Activated CD8-positive, alpha-beta memory T cell treated with anti-CD3 and anti-CD28 coated beads, Interleukin-2, amount 10 ng/mL, durations not matched to agents 7 days and 5 days (primary cell): ENCODE measurements at places on chromosomes 12 and 14. TPM values are rescaled to one million over a fixed set of nuclear protein-coding genes. Genes with fewer than 3 reads are reported as not detected.

The ASCL1 gene
- not detected for total RNA-seq

The POTEG gene
- not detected for total RNA-seq

The SIX6 gene
- not detected for total RNA-seq

The CIROP gene
- total RNA-seq: not detected

The IFT43 gene
- 6.0 TPM for total RNA-seq

The WNT1 gene
- total RNA-seq: 0.87 TPM

The ASB2 gene
- total RNA-seq: 116 TPM

The OASL gene
- 55.3 TPM for total RNA-seq

GRCh38 chr12:90360300-90360699, 594.7 kb downstream of the CCER1 start:
- H3K4me1 ChIP-seq: no peaks in the 10 kb centered on the region
- DNase-seq: no peak
- H3K4me3 ChIP-seq: no peak overlapping the region
- no peaks in the 10 kb centered on the region for H3K36me3 ChIP-seq
- no peaks in the 10 kb centered on the region for H3K27me3 ChIP-seq

GRCh38 chr12:67937822-67938221, 51.4 kb upstream of the IFNG-AS1 start:
- peaks cover 7% of the 10 kb centered on the region for H3K27me3 ChIP-seq
- no peaks in the 10 kb centered on the region for H3K36me3 ChIP-seq
- no peaks in the 10 kb centered on the region for H3K4me1 ChIP-seq
- no peak overlapping the region for H3K4me3 ChIP-seq
- H3K27ac ChIP-seq: no peak overlapping the region

DNA sequence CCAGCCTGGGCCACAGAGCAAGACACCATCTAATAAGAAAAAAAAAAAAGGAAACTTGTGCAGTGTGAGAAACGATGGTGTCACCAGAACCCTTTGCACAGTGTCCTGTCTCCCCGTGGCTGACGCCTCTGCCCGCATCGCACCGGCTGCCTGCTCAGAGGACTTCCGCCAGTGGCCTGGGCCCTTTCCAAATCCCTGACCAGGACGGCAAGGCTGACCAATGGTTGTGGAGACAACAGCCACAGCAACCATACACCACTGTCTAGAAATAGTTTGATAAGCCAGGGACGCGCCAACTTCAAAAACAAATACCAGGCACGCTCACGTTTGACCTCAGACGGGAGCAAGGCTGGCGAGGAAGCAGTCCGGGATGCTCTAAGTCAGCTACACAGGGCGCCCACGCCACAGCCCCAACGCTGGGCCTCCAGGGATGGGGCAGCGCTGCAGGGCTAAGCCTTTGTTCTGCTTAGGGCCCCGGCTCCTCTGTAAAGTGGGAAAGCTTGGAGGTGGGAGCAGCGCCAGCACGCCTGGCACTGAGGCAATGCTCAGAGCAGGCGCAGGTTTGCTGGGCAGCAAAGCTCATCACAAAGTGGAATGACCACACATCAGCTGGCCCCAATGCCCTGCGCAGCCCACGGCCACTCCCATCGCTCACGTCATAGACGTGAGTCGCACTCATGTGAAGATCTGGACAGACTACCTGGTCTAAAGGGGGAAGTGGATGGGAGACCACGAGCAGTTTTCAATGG, 12.5 kb downstream of the PGAM5 start:
- peaks cover 68% of the 10 kb centered on the region for H3K36me3 ChIP-seq
- no peaks in the 10 kb centered on the region for H3K4me1 ChIP-seq
- H3K27ac ChIP-seq: no peak overlapping the region

DNA sequence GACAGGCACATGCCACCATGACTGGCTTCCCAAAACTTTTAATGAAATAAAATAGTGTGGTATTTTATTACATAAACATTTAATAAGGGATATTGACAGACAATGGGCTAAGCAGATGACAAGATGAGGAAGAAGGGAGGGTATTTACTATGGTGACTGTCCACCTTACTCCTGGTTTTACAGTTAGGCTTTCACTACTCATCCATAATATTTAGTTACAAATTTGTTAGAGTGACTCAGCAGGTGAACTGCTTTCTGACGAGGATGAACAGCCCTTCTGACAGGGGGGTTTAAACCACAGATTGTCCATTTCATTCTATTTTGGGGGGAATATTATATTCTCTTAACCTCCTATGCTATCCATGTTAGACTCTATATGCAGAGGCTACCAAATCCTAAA, 3.6 kb upstream of the PALS1 start:
- peaks cover 19% of the 10 kb centered on the region for H3K27me3 ChIP-seq
- H3K27ac ChIP-seq: no peak overlapping the region
- H3K36me3 ChIP-seq: no peaks in the 10 kb centered on the region
- H3K4me3 ChIP-seq: no peak overlapping the region
- H3K4me1 ChIP-seq: peaks cover 12% of the 10 kb centered on the region

DNA sequence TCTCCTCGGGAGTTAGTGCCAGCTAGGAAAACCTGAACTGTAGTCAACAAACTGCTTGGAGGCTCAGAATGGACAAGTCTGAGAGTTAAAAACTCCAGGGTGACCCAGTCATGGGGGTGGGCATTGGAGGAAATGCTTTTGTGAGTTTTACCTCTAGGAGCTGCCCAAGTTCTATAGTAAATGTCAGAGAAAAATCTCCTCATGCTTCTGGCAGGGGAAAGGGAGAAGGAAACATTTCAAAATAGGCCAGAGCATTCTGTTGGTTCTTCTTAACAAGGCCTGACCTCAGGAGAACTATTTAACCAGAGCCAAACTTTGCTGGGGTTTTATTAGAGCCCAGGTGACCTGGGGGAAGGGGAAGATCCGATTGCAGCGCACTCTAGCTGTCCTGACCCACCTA, 12.3 kb downstream of the NINJ2 start:
- no peaks in the 10 kb centered on the region for H3K27me3 ChIP-seq
- no peak overlapping the region for H3K27ac ChIP-seq
- no peaks in the 10 kb centered on the region for H3K4me1 ChIP-seq
- no peak for DNase-seq

DNA sequence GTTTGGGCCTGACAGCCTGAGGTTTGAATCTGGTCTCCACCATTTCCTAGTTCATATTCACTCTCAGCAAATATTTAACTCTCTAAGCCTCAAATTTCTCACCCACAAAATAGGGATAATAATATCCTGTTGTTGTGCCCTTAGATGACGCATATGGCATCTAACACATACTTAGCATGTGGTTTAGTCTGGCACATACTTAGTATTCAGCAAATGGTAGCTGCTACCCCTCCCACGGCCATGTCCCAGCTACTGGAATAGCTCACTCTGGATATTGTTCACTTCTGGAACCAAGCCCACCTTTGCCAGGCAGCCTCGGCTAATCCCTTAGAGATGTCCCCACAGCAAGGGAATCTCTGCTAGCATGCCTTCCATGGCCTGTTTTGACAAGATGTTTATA, 53.3 kb downstream of the BICD1 start:
- DNase-seq: no peak
- no peak overlapping the region for H3K4me3 ChIP-seq
- no peaks in the 10 kb centered on the region for H3K4me1 ChIP-seq
- H3K27me3 ChIP-seq: no peaks in the 10 kb centered on the region
- peaks cover 3% of the 10 kb centered on the region for H3K36me3 ChIP-seq

DNA sequence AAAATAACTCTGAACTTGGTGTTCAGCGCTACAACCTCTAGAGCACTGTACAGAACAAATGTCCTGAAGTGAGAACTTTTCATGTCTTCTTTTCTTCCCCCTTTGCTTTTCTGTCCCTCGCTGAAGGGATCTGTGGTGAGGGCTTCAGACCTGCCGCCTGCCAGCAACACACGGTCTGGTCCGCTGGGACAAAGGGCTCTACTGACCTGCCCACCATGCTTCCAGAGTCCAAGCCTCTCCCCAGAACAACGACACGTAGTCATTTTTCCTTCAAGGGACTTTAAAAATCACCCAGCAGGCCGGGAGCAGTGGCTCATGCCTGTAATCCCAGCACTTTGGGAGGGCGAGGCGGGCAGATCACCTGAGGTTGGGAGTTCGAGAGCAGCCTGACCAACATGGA, 140.4 kb downstream of the EFCAB11 start:
- H3K4me1 ChIP-seq: no peaks in the 10 kb centered on the region
- no peak for DNase-seq
- H3K27me3 ChIP-seq: peaks cover 12% of the 10 kb centered on the region
- no peaks in the 10 kb centered on the region for H3K36me3 ChIP-seq
- no peak overlapping the region for H3K4me3 ChIP-seq
- H3K27ac ChIP-seq: no peak overlapping the region

DNA sequence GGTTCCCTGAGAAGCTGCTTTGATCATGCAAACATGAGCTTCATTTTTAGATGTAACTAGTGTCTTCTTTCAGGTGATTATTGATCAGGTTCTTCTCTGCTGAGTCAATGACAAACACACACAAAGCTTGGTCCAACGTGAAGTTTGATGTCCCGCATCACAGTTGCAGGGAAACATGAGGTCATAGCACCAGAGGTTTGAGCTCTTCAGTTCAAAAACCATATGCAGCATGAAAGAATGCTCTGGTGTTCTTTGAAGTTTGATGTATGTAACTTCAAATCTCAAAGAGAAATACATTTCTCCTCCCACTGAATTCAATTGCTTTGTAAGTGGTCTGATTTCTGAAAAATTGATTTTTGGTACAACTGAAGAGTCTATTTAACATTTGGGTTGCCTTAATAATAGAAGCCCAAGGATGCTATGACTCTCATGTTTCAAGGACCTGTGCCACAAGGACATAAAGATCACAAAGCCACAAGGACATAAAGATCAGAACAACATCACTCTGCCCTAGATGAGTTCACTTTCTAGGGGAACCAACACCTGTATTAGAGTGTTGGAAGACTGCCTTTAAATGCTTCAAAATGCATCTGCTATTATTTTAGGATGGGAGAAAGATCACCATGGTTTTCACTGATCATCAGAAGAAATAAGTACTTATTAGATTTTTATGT, 31.1 kb upstream of the AMIGO2 start:
- H3K4me3 ChIP-seq: no peak overlapping the region
- DNase-seq: no peak
- peaks cover 14% of the 10 kb centered on the region for H3K36me3 ChIP-seq
- H3K27ac ChIP-seq: peak overlapping the region; percentile 45

GRCh38 chr12:51771008-51771407, 77.5 kb downstream of the FIGNL2 start:
- peaks cover 4% of the 10 kb centered on the region for H3K27me3 ChIP-seq
- no peaks in the 10 kb centered on the region for H3K36me3 ChIP-seq
- H3K27ac ChIP-seq: no peak overlapping the region
- H3K4me1 ChIP-seq: no peaks in the 10 kb centered on the region
- no peak for DNase-seq

DNA sequence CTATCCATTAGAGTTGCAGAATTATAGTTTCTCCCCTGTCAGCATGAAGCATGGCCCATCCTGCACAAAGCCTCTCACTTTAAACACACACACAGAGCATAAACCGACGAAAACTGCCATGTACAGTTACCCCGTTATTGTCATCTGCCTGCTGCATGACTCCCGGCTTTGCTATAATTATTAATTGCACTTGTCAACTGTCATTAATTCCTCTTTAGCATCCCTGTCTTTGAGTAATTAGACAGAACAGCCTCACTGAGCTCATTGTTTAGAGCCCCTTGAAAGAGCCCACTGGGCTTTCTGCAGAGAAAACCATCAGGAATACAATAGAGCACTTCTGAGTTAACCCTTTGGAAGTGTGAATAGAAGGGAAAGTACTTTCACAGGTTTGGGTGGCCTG, 307.2 kb upstream of the SOX5 start:
- H3K4me1 ChIP-seq: no peaks in the 10 kb centered on the region
- DNase-seq: no peak
- no peak overlapping the region for H3K4me3 ChIP-seq
- H3K36me3 ChIP-seq: no peaks in the 10 kb centered on the region

GRCh38 chr12:87382436-87382835, 646.8 kb downstream of the C12orf50 start:
- DNase-seq: no peak
- no peaks in the 10 kb centered on the region for H3K4me1 ChIP-seq
- no peaks in the 10 kb centered on the region for H3K27me3 ChIP-seq
- no peaks in the 10 kb centered on the region for H3K36me3 ChIP-seq
- H3K4me3 ChIP-seq: no peak overlapping the region
- H3K27ac ChIP-seq: no peak overlapping the region

DNA sequence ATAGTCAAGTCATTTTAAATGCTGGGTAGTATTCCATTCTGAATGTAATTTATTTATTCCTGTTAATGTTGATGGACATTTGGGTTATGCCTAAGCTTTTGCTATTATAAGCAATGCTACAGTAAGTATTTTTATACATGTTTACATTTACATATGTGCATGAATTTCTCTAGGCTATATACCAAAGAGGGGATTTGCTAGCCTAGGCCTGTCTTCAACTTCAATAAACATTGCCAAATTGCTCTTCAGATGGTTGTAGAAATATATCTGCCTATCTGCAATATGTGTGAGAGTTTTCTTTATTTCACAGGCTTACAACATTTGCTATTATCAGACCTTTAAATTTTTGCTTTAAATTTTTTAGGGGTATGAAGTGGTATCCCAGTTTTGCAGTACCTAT, 87.0 kb downstream of the MIPOL1 start:
- no peaks in the 10 kb centered on the region for H3K36me3 ChIP-seq
- H3K27me3 ChIP-seq: no peaks in the 10 kb centered on the region
- no peaks in the 10 kb centered on the region for H3K4me1 ChIP-seq
- H3K4me3 ChIP-seq: no peak overlapping the region

GRCh38 chr12:18926188-18926587, 188.3 kb downstream of the CAPZA3 start:
- DNase-seq: no peak
- H3K36me3 ChIP-seq: no peaks in the 10 kb centered on the region
- H3K4me3 ChIP-seq: no peak overlapping the region
- no peak overlapping the region for H3K27ac ChIP-seq
- no peaks in the 10 kb centered on the region for H3K4me1 ChIP-seq

DNA sequence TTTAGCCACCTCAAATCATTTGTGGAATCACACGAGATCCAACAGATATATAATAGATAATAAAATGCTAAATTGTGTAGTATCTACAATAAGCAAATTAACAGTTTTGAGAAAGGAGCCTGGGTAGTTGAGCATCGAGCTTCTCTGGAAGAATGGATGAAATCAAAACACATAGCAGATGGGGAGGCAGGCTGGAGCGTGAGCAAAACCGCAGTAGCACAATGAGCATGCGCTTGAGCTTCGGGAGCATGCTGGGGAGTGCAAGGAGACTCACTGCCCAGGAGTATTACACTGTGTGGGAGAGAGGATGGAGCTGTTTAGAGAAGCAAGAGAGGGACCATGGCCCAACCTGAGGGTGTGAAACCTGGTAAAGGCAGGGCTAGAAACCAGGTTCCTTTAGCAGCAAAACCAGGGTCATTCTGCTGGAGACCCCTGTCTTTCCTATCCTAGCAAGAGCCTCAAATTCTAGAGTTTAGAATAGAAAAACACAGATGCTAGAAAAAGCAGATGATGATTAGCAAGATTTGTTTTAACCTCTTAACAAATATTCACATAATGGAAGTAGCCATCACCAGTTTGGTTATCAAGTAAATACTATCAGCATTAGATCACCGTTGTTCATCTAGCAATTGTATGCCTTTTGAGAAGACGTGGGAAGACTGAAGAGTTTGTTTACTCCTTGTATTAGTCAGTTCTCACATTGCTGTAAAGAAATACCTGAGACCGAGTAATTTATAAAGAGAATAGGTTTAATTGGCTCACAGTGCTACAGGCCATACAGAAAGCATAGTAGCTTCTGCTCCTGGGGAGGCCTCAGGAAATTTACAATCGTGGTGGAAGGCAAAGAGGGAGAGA, 484.8 kb downstream of the EGLN3 start:
- no peak overlapping the region for H3K4me3 ChIP-seq
- H3K27ac ChIP-seq: no peak overlapping the region
- no peaks in the 10 kb centered on the region for H3K36me3 ChIP-seq
- H3K27me3 ChIP-seq: no peaks in the 10 kb centered on the region
- DNase-seq: no peak

- DNase-seq: no peak
- no peaks in the 10 kb centered on the region for H3K27me3 ChIP-seq
- no peak overlapping the region for H3K27ac ChIP-seq
- no peaks in the 10 kb centered on the region for H3K4me1 ChIP-seq
These were observed 29.8 kb downstream of the CALM1 start for GRCh38 chr14:90426663-90427062.
